Cerebellar nuclear complex (tissue), 1 donor: ENCODE measurements at places on chromosomes 16 and 17.

GRCh38 chr17:17351901-17352781 is 49.0 kb downstream of the NT5M start:
- no peak for DNase-seq

- no peak for DNase-seq
Observed at GRCh38 chr17:6716736-6717135, 3.6 kb upstream of the SLC13A5 start.

DNA sequence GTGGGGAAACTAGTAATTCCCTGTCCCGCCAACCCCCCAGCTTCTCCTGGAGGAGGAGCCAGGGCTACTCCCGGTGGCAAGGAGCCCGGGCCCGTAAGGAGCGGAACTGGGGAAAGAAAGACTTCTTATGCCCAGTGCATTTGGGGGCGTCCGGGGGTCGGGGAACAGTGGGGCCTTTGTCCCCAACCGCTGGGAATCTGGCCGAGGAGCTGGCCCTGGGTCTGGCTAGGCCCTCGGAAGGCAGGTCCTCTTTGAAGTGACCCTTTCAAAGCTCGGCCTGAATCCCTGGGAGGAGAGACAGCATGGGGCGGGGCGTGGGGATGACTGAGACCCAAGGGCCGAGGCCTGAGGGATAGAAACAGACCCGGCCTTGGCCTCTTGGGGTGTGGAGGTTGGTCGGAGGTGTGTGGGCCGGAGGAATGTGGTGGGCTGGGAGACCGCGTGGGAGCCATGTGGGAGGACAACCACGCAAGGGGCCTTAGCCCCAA is 6.0 kb downstream of the ARHGAP23 start:
- DNase-seq: no peak

DNA sequence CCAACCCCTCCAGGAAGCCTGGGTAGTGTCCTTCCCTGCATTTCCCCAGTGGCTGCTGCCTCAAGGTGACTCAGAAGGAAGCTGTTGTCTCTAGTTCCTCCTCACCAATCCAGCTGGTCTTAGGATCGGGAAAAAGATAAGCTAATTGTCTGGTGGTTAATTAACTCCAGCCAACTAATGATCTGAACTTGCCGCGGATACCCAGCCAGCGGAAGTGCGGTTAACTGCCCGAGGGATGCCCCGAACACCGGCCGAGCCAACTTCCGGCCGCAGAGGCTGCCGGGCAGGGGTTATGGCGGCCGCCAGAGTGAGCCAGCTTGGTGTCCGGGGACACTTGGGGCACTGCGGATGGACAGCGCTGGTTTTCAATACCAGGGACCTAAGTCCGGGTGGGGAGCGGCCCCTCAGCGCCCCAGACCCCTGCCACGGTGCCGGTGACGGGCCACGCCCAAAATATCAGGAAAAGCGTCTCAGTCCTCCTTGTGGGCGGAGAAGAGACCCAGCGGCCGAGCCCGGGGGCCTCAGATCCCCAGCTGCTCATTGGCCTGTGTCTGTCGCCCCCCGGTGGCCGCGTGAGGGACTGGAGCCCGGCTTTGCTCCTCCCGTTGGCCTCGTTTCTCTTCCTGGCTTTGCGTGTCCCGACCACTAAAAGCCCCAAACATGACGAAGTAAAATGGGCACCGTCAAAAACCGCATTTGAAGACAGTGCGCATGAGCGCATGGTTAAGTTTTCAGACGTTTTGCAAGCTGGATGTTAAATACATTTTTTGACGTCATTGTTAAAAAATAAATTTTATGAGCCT is 10.2 kb upstream of the PRSS22 start:
- DNase-seq: no peak

DNA sequence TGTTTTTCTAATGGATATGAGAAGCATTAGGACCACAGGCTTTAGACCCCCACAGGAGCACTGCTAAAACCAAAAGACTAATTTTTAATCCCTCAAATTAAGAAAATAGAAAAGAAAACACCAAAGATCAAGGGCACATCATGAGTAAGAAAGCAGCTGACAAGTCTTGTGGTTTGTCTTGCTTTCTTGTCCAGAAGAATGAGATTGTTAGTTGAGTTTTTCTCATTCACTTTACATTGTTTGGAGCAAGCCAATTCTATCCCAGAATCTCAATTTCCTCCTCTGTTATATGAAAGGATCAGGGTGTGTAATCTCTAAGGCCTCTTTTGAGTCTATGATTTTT is 899.0 kb downstream of the KCNJ2 start:
- no peak for DNase-seq

DNA sequence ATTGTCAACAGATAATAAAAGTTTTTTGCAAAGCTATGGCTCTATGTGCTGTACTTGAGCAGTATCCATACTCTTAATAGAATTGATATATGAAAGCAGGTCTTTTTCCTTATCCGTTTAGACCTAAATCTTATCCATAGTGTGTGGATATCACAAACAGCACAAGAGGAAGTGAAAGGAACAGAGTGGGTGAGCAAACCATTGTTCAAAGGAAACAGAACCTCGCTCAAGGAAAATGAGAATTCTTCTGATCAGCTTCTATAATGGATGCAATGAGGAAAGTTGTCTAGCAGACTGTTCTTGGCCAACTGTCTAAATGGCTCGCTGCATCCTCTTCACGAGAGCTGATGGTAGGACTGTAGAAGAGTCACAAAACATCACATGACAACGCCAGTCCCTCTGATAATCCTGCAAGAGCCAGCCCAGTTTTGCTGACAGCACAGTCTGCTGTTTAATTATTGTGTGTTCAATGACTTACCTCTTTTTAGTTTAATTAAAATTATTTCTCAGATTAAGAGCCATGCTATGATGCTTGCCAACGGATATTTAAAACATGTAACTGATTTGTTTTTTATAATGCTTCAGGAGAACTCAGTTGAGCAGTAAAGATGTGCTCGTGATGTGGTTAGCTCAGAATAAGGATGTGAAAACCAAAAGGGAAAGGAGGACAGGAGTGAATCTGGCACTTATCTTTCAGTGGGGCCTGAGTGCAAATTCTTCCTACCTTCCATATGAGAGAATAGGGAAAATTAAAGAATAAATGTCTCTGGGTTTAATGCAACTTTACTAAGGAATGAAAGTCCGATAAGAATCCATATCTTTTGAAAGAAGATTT is 38.5 kb downstream of the WWOX start:
- no peak for DNase-seq

DNA sequence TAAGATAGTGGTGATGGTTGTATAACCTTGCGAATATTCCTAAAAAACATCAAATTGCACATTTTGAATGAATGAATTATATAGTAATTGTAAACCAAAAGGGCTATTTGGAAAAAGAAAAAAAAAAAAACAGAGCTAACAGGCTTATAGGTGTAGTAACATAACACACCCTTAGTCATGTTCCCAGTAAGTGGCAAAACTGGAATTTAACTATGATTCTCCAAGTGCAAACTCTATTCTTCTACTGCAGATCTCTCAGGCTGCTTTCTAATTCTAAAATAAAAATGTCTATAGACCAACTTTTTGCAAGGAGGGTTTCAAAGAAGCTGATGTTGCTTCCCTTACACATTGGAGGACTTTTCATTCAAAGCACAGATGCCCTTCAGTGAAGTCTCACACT is 293.2 kb upstream of the MON1B start:
- DNase-seq: no peak

GRCh38 chr17:50365649-50366393 is 7.2 kb downstream of the MRPL27 start:
- no peak for DNase-seq

DNA sequence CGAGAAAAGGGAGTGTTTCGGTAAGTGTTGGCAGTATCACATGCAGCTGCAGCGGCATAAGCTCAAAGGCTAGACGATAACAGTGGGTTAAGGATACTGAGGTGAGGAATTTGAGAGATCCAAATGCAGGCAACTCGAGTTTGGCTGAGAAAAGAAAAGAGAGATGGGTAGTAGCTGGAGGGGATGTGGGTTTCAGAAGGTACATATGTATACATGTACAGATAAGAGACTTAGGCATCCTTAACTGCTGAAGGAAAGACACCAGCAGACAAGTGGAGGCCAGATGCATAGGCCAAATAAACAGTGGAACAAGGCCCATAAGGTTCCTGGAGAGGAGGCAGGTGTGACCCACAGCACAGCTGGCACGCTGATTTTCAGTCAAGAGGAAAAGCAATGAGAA is 86.6 kb upstream of the NETO2 start:
- DNase-seq: no peak

DNA sequence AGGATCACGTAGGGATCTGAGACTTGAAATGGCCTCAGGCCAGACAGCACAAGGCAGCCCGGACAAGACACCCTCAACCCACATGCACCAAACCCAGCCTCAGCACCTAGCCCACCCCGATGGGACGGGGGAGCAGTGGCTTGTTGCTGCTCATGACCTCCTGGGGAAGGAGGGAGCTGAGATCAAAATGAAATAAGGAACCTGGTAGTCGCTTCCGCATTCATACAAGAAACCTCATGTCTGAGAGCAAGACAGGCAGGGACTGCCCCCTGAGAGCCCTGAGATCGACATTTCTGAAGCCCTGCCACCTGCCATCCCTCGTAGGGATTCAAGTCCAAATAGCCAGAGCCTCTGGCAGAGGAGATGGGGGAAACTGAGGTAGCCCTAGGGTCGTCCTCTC is 5.7 kb upstream of the CEP131 start:
- no peak for DNase-seq

DNA sequence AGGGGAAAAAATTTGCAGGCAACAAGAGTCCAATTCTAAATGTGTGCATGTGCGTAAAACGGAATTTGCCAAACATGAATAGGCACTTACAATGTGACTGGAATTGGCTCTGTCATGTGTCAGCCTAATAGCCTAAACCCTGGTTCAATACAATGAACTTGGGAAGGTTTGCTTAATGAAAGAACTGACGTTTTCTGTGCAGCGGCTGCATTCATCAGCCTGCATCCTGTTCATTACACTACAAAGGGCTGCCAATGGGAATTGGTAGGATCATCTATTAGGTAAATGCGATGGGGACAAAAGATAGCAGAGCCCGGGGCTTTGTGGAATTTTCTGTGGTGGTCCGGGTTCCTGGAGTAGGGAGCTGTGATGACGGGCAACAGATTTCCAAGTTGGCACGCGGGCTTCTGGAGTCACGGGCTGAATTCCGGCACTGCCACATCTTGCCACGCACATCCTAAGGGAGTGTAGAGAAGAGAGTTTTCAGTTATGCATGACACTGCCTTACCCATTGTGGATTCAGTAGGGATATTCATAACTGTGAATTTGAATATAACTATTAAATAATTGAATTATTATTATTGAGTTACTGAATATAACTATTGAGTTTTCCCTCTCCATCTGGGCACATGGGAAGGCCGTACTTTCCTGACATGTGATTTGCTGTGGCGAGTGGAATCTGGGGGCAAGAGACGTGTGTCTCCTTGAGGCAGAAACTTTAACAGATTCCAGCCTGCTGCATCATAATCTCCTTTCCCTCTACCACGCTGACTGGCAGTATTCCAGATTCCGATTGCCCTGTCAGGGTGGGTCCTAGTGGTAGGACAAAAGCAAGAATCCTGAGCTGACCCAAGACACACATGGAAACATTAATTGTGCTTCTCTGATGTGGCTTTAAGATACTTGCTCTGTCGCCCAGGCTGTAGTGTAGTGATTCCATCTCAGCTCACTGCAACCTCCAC is 565.6 kb downstream of the WWOX start:
- no peak for DNase-seq

GRCh38 chr16:16025214-16025968 is 76.0 kb downstream of the ABCC1 start:
- DNase-seq: no peak

- no peak for DNase-seq
Observed at GRCh38 chr17:36496018-36496789, 9.7 kb downstream of the ZNHIT3 start.

DNA sequence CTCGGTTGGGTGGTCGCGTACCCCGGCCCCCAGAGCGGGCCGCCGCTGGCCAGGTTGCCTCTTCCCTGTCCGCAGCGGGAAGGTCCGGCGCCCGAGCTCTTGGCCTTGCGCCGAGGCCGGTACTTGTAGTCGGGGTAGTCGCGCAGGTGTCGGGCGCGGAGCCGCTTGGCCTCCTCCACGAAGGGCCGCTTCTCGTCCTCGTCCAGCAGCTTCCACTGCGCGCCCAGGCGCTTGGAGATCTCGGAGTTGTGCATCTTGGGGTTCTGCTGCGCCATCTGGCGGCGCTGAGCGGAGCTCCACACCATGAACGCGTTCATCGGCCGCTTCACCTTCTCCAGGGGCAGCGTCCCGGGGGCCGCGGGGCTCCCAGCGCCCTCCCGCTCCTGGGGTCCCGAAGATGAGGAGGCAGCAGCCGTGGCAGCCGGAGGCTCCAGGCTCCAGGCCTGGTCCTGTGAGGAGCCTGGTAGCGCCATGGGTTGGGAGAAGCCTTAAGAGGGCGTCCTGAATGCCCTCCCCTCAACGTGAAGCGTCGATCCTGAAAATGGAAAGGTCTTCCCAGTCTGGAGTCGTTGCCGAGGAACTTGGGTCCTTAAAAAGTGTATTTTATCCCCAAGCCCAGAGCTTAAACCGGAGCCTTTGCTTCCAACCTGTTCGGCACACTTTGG is 558 bp downstream of the SOX15 start:
- DNase-seq: peak; percentile 67

- DNase-seq: no peak
Observed at GRCh38 chr16:85659805-85660511, 28.8 kb downstream of the GINS2 start.

DNA sequence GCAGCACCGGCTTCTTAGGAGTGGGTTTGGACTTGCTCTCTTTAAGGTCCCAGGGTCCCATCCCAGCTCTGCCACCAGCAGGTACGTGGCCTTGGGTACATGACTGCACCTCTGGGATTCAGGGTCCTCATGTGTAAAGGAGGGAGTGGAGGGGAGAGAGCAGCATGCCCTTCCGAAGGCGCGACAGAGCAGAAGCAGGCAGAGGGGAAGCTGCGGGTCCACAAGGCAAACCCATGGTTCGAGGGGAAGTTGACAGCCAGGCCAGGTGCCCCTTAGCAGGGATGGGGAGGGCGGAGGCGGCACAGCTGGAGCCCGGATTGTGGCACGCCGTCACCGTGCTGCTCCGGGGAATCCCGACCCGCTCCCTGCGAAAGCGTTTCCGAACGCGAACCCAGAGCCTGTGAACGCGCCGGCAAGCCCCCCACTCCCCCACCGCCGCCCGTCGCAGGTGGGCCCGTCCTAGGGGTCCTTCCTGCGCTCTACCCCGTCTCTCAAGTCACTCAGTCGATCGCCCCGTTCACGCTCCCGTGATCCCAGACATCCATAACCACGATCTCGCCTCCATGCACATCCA is 4.1 kb upstream of the TBX2 start:
- DNase-seq: no peak

GRCh38 chr16:85045077-85045476 is 17.5 kb downstream of the KIAA0513 start:
- DNase-seq: no peak
